Pancreas (tissue), 10 donors: ENCODE measurements at places on chromosomes 5 and 9. TPM values are rescaled to one million over a fixed set of nuclear protein-coding genes. Genes with fewer than 3 reads are reported as not detected.
A peak's percentile ranks its signal among the peaks of the same experiment; 100 is the strongest.

DNA sequence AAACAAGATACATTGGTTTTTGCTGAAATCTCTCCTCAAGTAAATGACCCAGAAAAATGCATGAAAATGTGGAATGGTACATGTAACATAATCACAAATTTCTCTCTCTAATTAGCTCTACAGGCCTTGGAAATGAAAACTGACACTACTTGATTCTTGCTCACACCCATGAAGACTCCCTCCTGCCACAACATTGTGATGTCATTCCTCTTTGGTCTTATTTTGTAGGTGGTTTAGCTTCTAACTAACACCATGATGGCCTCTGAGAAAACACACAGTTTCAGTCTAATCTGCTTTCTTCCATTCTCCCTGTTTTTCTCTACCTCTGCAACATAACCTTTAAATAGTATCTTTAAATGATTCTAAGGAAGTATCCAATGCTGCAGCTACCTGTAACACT lies 78.6 kb upstream of the FAM174A start:
- H3K27ac ChIP-seq: no peak overlapping the region
- no peaks in the 10 kb centered on the region for H3K36me3 ChIP-seq
- no peaks in the 10 kb centered on the region for H3K27me3 ChIP-seq
- H3K4me1 ChIP-seq: no peaks in the 10 kb centered on the region

The CKMT2 gene
- total RNA-seq: 2.0 TPM

The SFXN1 gene
- 9.6 TPM for total RNA-seq

The TRPM6 gene
- 0.59 TPM for total RNA-seq

- H3K4me3 ChIP-seq: no peak overlapping the region
- no peaks in the 10 kb centered on the region for H3K27me3 ChIP-seq
- no peaks in the 10 kb centered on the region for H3K36me3 ChIP-seq
- no peaks in the 10 kb centered on the region for H3K4me1 ChIP-seq
- no peak overlapping the region for H3K27ac ChIP-seq
These were observed 15.4 kb downstream of the LMX1B start for GRCh38 chr9:126628969-126629674.

DNA sequence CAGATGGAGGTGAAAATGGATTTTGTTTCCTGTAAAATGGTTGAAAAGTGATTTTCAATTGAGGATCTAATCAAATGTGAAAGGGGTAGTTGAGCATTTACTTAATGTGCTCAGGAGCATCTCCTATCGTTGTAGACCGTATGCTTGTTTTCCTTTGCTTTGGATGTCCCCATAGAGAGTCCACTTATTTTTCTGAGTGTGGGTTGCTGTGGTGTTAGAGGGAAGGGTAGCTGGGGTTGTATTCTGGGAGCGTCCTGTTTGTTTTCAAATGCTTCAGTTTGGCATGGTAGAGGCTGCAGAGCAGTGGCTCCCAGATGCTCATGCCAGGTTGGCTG lies 154.1 kb downstream of the MAT2B start:
- H3K36me3 ChIP-seq: no peaks in the 10 kb centered on the region
- DNase-seq: no peak
- no peaks in the 10 kb centered on the region for H3K27me3 ChIP-seq
- H3K4me1 ChIP-seq: no peaks in the 10 kb centered on the region
- H3K27ac ChIP-seq: no peak overlapping the region
- no peak overlapping the region for H3K4me3 ChIP-seq

The C9 gene
- not detected for total RNA-seq

The IL9 gene
- not detected for total RNA-seq

The NTNG2 gene
- total RNA-seq: 6.2 TPM

DNA sequence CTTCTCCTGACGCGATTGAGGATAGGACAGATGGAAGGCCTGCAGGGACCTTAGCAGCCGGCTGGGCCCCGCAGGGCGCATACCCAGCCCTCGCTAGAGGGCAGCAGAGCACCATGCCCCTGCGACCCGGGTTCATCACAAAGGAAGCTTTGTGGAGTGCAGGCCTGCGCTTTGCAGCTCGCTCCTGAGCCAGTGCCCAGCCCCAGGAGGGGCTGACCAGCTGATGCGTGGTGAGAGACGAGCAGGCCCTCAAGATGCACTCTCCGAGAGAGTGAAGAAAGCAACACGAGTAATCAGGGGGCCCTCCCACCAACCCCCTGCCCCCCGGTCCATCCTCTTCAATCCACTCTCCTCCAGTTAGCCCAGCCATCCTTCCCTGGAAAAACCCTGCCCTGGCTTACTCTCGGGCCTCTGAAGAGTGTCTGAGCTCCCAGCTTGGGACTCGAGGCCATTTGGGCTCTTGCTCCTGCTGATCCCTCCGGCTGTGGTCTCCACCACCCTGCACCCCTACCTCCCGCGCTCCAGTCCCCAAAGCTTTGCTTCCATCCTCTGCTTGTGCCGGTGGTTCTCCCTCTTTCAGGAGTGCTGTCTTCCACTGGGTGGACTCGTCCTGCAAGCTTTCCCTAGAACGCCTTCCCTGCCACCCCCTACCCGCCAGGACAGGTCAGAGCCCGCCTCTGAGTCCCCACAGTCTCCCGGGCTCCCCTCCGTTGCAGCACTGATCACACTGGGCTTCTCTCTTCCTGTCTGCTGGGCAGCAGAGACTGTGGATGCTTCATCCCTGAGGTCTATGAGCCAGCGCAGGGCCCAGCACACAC lies 9.1 kb upstream of the KIF12 start:
- no peak overlapping the region for H3K27ac ChIP-seq
- H3K27me3 ChIP-seq: no peaks in the 10 kb centered on the region
- no peaks in the 10 kb centered on the region for H3K4me1 ChIP-seq
- peak; percentile 89 for DNase-seq
- H3K4me3 ChIP-seq: no peak overlapping the region
- no peaks in the 10 kb centered on the region for H3K36me3 ChIP-seq

The ADAMTS16 gene
- 2.9 TPM for total RNA-seq

- no peak overlapping the region for H3K4me3 ChIP-seq
- H3K4me1 ChIP-seq: no peaks in the 10 kb centered on the region
- DNase-seq: peak; percentile 92
- H3K36me3 ChIP-seq: no peaks in the 10 kb centered on the region
These were observed 4.8 kb upstream of the SARDH start for GRCh38 chr9:133742849-133743444.

- no peaks in the 10 kb centered on the region for H3K27me3 ChIP-seq
- no peak overlapping the region for H3K27ac ChIP-seq
- H3K36me3 ChIP-seq: no peaks in the 10 kb centered on the region
- no peak overlapping the region for H3K4me3 ChIP-seq
- DNase-seq: no peak
These were observed 605.9 kb upstream of the DAB2 start for GRCh38 chr5:40030661-40031060.

DNA sequence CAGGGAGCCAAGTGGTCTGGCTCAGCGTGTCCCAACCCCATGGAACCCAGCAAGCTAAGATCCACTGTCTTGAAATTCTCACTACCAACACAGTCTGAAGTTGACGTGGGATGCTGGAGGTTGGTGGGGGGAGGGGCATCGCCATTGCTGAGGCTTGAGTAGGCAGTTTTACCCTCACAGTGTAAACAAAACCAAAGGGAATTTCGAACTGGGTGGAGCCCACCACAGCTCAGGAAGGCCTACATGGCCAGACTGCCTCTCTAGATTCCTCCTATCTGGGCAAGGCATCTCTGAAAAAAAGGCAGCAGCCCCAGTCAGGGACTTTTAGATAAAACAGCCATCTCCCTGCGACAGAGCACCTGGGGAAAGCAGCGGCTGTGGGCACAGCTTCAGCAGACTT lies 17.1 kb upstream of the FBXL17 start:
- H3K36me3 ChIP-seq: no peaks in the 10 kb centered on the region
- DNase-seq: no peak
- H3K27ac ChIP-seq: no peak overlapping the region

- no peak for DNase-seq
- H3K27me3 ChIP-seq: no peaks in the 10 kb centered on the region
- peaks cover 12% of the 10 kb centered on the region for H3K4me1 ChIP-seq
- no peak overlapping the region for H3K27ac ChIP-seq
- H3K36me3 ChIP-seq: no peaks in the 10 kb centered on the region
- H3K4me3 ChIP-seq: no peak overlapping the region
These were observed 28.1 kb upstream of the PDE8B start for GRCh38 chr5:77182367-77182766.

- no peak overlapping the region for H3K27ac ChIP-seq
- H3K36me3 ChIP-seq: no peaks in the 10 kb centered on the region
- H3K4me3 ChIP-seq: no peak overlapping the region
- no peak for DNase-seq
These were observed 56.9 kb downstream of the ASS1 start for GRCh38 chr9:130501639-130502038.

GRCh38 chr5:51273021-51273420 lies 110.2 kb upstream of the ISL1 start:
- DNase-seq: no peak
- H3K4me3 ChIP-seq: no peak overlapping the region
- no peaks in the 10 kb centered on the region for H3K27me3 ChIP-seq
- no peaks in the 10 kb centered on the region for H3K4me1 ChIP-seq
- H3K36me3 ChIP-seq: no peaks in the 10 kb centered on the region

The GPR151 gene
- total RNA-seq: not detected

DNA sequence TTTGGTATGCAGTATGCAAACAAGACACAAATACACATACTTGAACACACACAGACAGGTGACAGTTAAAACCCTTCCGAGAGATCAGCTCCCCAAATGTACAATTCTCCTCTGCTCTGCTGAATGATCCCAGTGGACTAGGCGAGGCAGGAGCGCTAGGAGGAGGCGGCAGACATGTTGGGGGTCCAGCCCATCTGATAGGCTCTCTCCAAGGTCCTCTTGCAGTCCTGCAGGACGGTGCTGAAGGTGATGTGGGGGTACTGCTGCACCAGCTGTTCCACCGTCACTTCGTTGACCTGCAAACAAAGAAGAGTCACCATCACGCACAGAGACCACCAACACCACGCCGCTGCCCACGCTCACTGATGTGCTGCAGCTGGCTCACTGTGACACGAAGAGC lies 190.8 kb upstream of the EFNA5 start:
- no peak overlapping the region for H3K27ac ChIP-seq
- no peaks in the 10 kb centered on the region for H3K36me3 ChIP-seq
- no peaks in the 10 kb centered on the region for H3K27me3 ChIP-seq
- no peak for DNase-seq
- H3K4me1 ChIP-seq: no peaks in the 10 kb centered on the region

DNA sequence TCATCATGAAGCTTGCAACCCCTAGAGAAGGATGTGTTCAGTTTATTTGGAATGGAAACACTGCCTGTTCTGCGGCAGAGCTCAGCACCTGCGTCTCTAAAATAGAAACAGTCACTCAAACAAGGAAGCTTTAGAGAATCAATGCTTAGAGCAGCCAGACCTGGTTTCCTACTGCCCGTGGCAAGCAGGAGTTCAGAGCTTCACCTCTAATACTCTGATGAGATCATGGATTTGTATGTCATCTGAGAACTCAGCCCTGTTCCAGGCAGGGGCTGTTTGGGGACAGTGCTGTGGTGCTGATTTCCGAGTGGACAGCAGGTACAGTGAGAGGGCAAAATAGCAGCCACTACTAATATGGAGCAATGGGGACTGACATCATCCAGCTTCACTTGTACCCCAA lies 236.0 kb upstream of the IRX1 start:
- no peak overlapping the region for H3K27ac ChIP-seq
- DNase-seq: no peak
- H3K27me3 ChIP-seq: no peaks in the 10 kb centered on the region
- H3K4me1 ChIP-seq: no peaks in the 10 kb centered on the region
- no peaks in the 10 kb centered on the region for H3K36me3 ChIP-seq

DNA sequence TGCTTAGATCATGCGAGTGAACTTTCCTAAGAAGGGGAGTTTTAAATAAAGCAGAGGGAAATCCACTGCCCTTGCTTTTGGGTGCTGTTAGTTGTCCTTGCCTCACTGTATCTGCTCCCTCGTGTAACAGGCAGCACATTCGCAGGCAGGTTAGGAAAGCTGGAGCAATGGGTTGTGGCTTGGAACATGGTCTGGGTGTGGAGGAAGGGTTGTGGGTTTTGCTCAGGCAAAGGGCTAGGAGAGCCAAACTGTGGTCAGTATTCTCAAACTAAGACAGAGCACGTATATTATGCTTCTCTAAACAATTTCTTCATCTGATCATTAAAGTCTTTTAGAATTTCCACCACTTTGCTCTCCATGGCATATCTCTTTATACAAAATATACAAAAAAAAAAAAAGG lies 135.7 kb downstream of the FANCC start:
- no peaks in the 10 kb centered on the region for H3K4me1 ChIP-seq
- H3K27ac ChIP-seq: no peak overlapping the region
- H3K4me3 ChIP-seq: no peak overlapping the region

DNA sequence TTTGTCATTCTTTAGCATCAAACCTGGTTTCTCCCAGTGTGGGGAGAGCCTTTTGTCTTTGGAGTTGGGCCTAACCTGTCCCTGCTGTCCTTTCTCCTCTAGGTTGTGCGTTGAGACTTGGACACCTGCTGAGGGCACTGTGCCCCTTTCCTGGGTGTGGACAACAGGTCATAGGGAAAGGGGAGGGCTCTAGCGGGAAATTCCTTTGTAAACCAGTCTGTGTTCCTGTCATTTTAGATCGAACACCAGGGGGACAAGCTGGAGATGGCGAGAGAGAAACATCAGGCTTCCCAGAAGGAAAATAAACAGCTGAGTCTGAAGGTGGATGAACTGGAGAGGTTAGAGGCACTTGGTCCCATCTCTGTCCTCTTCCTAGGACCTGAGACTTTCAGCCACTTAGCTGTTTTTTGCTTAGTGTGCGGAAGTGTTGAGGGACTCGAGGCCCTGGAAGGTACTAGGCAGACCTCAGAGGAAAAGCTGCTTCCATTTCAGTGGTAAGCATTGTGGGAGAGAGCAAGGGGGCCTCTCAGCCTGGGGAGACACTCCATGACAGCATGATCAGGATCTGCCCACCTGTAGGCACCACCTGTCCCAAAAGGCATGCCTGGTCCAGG lies 8.6 kb upstream of the GLE1 start:
- no peak overlapping the region for H3K27ac ChIP-seq
- DNase-seq: no peak
- H3K27me3 ChIP-seq: no peaks in the 10 kb centered on the region
- no peak overlapping the region for H3K4me3 ChIP-seq

- DNase-seq: no peak
- no peaks in the 10 kb centered on the region for H3K27me3 ChIP-seq
- H3K4me1 ChIP-seq: peaks cover 32% of the 10 kb centered on the region
- no peak overlapping the region for H3K27ac ChIP-seq
- peaks cover 16% of the 10 kb centered on the region for H3K36me3 ChIP-seq
These were observed 2.6 kb downstream of the HNRNPH1 start for GRCh38 chr5:179620703-179621350.

The NMUR2 gene
- not detected for total RNA-seq

DNA sequence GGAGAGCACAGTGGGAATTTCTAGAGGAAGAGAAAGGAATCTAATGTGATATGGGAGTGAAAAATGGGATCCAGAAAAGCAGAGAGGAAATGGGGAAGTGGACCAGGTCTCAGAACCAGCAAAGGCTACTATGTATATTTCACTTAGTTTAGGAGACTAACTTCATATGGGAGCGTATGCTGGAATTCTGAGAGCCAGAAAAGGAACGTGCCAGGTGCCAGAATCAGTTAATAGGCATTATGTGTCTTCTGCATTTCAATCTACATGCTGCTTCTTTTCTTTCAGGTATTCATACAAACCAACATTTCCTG lies 28.5 kb upstream of the IFNA14 start:
- H3K36me3 ChIP-seq: no peaks in the 10 kb centered on the region
- no peaks in the 10 kb centered on the region for H3K27me3 ChIP-seq
- H3K4me3 ChIP-seq: no peak overlapping the region
- no peak overlapping the region for H3K27ac ChIP-seq
- no peak for DNase-seq

The SPATA31E1 gene
- total RNA-seq: not detected

The SPATA31C1 gene
- not detected for total RNA-seq

GRCh38 chr9:27591093-27591492 lies 17.8 kb upstream of the C9orf72 start:
- H3K27me3 ChIP-seq: no peaks in the 10 kb centered on the region
- H3K27ac ChIP-seq: no peak overlapping the region
- H3K4me3 ChIP-seq: no peak overlapping the region
- H3K36me3 ChIP-seq: no peaks in the 10 kb centered on the region
